ENCODE measurements at places on chromosomes 7 and 10.

DNA sequence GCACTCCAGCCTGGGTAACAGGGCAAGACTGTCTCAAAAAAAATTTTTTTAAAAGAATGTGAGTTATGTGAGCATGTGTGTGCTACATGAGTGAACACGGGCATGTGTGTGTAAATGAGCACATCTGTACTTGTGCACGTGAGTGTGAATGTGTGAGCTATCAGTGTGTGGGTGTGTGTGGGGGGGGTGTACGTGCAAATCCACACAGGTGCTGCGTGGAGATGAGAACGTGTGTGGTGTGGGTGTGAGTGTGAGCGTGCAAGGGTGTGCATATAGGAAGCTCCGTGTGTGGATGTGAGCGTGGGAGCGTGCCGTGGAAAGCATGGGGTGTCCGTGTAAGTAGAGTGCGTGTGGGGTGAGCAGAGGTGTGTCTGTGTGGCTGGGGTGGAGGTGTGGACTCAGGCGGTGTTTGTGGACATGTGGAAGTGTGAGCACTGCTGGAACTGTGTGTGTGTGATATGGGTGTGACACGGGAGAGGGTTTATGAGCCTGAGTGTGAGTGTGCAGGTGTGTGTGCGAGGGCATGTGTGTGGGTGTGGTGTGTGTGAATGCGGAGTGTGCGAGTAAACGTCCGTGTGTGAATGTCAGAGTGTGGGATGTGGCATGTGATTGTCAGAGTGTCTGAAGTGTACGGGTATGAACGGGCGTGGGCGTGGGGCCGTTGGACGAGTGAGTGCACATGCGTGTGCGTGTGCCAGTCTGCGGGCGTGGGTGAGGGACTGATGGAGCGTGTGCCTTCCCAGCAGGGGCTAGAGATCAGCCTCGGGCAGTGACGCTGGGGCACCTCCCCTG, 45.9 kb upstream of the TNRC18 start:
- no peak for DNase-seq

DNA sequence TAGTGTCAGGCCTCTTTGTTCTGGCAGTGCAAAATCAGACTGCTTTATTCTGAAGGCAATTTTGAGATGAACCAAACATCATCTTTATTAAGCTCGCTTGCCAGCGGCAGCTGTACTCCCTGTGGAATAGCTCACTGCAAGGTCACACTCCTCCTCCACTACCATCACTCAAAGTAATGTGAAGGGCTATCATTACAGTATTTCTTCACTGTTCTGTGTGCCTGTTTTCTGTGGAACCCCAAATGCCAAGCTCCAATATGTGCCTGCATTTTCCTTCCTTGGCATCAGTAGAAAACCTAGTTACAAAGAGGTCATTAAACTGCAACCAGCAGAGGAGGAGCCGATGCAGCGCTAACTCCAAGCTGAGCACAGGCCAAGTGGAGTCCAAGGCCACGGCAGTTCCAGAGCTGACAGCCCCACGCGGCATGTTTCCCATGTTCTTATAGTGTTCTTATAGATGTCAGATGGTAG, 21.4 kb downstream of the BCCIP start:
- DNase-seq = no peak

DNA sequence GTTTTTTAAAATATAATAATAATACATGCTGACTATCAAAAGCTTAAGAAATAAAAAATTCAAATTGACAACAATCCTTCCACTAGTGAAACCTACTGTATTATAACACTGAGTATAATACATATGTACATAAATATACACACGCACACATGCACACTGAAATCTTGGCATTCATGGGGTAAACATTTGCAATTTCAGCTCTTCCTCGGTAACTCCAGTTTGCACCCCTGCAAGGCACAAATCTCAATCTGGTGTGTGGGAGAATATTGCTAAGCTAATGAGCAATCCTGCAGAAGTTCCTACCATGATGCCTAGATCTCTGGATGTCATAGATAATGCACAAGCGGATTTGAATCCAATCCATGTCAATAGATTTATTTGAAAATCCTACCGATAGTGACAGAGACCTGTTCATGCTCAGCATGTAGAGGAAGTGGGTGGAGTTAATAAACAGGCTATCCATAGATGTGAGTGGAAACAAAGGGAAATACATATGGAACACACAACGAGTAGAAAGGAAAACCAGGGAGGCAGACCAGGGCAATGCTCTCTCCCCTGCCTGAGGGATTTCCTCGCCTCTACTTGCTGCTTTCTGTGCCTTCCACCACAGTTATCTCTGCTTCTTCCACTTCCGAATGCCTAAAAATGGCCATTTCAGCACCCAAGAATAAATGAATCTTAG, 38.1 kb upstream of the LANCL2 start:
- DNase-seq = no peak

- no peak for DNase-seq
Observed at GRCh38 chr10:29841724-29842649, 207.2 kb upstream of the SVIL start.

DNA sequence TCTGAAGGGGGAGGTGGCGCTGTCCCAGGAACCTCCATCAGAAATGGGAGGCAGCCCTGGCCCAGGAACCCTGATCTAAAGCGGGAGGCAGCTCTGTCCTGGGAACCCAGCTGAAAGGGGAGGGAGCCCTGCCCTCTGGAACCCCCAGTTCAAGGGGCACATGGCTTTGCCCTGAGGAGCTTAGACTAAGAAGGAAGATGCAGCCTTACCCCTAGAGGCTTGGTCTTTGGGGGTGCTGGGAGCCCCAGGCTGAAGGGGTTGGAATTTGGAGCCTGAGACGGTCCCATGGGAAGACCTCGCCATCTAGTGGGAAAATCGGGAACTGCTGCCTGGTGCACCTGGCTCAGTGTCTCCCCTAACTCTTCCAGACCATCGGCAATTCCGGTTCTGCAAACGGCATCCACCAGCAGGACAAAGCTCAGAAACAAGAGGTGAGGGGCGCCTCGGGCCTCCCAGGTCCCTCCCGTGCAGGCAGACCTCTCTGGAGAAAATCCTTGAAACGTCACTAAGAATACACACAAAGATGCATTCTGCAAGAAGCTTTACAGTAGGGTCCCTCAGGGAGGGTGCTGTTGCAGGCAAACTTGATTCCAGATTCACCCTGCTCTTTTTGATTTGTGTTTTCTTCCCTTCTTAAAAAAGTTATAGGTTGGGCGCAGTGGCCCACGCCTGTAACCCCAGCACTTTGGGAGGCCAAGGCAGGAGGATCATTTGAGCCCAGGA, 52.4 kb upstream of the GTF2IRD1 start:
- peak; percentile 69 for DNase-seq

GRCh38 chr10:70838270-70838805, 22.6 kb downstream of the SGPL1 start:
- DNase-seq = no peak

- no peak for DNase-seq
Observed at GRCh38 chr10:111522551-111522950, 445.7 kb downstream of the ADRA2A start.

DNA sequence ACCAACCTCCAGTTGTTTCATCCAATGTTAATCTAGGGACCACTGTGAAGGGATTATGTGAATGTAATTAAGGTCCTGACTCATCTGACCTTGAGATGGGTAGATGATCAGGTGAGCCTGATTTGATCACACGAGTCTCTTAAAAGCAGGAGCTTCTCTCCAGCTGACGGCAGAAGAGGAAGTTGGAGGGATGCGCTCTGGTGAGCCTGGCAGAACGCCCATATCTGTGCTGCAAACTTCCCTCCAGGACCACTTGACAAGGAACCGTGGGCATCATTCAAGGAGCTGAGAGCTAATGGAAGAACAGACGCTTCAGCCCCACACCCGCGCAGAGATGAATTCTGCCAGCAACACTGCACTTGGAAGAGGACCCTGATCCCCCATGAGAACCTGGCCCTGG, 642.4 kb downstream of the TNS3 start:
- no peak for DNase-seq

GRCh38 chr7:158345731-158346130, 241.9 kb downstream of the PTPRN2 start:
- no peak for DNase-seq

GRCh38 chr10:93178226-93178625, 104.5 kb downstream of the CYP26A1 start:
- no peak for DNase-seq

DNA sequence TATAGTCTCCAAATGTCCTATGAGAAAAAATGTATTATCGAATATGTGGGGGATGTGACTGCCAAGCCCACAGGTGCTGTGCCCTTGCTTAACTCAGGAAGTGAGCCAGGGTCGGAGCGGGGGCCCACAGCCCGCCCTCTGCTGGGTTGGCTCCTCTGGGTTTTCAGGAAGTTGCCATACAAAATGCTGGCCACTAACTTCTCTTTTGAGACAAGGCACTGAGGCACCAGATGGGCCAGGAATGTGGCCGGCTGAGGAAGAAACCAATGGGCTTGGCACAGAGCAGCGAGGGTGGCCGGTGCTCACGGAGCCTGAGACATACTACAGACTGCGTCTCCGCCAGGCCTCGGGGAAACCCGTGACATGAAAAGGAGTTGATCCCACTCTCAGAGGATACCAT, 58.9 kb downstream of the FAM53B start:
- no peak for DNase-seq

DNA sequence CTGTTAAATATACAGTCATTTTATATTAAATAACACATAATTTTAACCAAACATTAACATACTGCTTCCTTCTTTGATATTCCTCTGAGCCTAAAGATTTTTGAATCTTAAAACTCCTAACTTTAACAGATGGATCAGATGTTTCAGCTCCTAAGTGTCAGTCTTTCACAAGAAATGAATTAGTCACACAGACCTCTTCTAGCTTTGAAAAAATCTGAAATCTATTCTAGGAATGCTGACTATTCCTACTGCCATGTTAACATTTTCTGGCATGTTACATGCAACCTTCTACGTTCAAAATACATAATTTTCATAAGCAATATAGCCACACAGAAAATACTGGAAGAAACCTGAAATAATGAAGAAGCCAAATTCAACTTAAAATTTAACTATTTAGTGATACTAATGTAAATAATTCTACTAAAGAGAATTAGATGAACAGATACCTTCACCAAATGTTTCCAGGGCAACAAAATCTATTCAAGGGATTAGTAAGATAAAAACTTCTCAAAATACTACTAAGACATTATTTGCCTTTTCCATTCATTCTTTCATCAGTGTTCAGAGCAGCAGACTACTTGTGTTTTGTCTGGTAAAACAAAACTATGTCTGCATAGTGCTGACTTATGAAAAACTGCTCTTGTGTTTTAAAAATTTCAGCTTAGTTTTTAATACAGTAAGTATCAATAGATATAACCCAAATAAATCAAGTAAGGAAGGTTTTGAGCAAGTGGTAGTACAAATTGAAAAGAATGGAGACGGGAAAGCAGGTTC, 9.2 kb downstream of the JMJD1C start:
- no peak for DNase-seq

DNA sequence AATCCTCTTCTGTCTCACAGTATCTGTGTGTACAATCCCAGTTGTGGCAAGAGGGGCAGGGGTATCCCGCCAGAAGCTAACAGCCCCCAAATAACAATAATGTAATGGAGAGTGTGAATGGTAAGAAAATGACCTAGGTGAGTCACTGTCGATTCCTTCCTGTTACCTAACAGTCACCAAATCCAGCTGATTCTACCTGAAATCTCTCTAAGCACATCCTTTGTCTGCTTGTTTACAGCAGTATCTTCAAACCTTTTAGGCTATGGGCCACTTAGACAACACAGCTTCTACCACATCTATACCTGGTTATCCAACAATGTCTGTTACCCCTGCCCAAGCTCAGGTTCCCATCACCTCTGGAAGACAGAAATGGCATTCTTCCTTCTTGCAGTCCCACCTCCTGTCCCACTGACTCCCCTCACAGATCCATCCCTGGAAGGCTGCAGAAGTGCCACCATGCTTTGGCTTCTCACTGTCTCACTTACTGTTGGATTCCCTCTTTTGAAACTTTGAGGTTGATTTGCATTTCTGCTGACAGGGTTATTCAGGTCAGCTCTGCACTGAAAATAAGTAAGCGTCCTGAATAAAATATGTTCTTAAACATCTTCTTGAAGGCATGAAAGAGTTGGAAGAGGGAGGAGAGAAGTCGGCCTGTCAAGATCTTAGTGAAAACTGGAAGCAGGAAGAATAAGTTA, 13.1 kb downstream of the PIP4K2A start:
- DNase-seq = no peak

DNA sequence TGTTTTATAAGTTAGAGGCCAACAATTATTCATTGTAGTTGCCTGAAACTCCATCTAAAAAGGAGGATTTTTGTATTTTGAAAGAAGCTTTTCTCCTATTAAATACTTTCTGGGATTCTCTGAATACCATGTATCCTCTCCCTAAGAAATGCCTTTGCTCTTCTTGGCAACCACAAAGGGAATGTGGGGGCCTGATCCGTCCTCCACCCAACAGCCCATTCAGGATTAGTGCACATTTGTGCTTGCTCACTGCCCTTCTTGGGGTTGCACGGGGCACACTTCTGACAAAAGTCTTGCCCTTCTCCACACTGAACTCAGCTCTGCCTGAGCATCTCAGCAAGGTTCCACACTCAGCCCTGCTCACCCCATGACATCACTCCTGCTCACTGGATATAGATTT, 194.2 kb downstream of the SLC25A13 start:
- no peak for DNase-seq

DNA sequence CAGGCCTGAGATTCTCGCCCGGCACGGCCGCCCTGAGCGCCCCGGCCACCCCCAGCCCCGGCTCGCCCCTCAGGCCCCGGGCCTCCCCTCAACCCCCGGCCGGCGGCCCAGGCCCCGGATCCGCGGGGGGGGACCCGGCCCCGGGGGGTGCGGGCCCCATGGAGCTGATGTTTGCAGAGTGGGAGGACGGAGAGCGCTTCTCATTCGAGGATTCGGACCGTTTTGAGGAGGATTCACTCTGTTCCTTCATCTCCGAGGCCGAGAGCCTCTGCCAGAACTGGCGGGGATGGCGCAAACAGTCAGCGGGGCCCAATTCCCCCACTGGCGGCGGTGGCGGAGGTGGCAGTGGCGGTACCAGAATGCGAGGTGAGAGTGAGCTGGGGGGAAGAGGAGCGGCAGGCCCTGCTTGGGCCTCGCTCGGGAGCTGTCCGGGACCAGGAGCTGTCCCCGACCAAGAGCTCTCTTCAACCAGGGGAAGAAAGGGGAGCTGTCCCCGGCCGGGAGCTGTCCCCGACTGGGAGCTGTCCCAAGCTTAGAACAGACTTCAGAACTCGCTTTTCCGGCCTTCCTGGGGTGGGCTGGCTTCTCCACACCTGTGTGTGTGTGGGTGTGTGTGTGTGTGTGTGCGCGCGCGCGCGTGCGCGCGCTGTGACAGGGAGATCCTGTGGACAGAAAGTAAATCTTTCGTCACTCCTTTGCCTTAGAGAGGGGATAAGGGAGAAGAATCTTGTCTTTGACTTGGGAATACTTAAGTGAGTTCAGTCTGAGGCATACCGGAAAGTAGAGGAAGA, 510 bp downstream of the ZSWIM8 start:
- peak; percentile 28 for DNase-seq

GRCh38 chr7:28195910-28196620, 15.5 kb upstream of the JAZF1 start:
- peak; percentile 89 for DNase-seq

- no peak for DNase-seq
Observed at GRCh38 chr7:20268824-20269223, 51.6 kb upstream of the MACC1 start.

- peak; percentile 23 for DNase-seq
Observed at GRCh38 chr7:99465421-99465768, 572 bp downstream of the ATP5MF start.
